ENCODE measurements at places on chromosomes 2 and 18.

DNA sequence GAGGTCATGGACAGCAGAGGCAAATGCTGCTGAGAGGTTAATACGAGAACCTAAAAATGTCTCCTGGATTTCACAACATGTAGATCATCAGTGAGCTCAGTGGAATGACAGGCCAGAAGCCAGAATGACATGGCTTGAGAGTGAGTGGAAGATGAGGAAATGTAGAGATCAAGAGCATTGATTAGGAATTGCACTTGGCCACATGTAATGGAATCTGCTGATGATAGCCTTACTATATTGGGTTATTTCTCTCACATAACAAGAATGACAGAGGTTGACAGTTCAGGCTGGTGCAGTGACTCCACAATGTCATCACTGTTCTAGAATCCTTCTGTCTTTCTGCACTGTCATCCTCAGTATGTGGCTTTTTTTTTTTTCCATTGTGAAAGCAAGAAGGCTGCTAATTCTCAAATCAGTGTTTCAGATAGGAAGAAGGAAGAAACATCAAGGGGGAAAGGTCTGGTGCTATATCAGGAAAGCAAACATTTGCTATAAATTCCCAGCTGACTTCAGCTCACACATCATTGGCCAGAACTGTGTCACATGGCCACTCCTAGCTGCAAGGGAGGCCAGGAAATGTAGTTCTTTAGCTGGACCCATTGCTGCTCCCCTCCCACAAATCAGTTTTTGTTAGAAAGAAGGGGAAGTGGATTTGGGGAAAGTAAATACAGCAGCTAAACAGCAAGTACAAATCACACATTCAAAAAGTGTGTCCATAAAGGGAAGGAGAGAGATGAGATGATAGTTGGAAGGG lies 127.2 kb downstream of the FAM161A start:
- no peak for DNase-seq

- peak; percentile 64 for DNase-seq
Observed at GRCh38 chr2:176997074-176997791, 215.4 kb upstream of the HNRNPA3 start.

- DNase-seq = no peak
Observed at GRCh38 chr2:110726285-110726684, 6.1 kb upstream of the ACOXL start.

DNA sequence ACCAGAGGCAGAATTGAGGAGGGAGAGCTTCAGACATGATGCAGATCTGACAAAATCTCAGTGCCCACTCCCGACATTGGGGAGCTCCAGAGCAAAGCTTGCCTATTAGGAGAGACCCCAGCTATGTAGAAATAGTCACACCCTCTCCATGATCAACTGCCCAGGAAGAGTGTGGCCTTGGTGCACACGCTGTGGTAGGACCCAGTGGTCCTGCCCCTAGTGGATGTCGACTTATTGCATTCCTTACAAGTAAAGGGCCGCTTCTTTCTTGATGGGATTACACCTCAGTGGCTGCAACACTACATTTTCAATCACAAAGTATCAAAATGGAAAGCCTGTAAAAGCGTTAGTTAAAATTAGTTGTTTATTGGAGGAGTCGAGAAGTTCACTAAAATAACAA lies 64.2 kb downstream of the VRK2 start:
- no peak for DNase-seq

DNA sequence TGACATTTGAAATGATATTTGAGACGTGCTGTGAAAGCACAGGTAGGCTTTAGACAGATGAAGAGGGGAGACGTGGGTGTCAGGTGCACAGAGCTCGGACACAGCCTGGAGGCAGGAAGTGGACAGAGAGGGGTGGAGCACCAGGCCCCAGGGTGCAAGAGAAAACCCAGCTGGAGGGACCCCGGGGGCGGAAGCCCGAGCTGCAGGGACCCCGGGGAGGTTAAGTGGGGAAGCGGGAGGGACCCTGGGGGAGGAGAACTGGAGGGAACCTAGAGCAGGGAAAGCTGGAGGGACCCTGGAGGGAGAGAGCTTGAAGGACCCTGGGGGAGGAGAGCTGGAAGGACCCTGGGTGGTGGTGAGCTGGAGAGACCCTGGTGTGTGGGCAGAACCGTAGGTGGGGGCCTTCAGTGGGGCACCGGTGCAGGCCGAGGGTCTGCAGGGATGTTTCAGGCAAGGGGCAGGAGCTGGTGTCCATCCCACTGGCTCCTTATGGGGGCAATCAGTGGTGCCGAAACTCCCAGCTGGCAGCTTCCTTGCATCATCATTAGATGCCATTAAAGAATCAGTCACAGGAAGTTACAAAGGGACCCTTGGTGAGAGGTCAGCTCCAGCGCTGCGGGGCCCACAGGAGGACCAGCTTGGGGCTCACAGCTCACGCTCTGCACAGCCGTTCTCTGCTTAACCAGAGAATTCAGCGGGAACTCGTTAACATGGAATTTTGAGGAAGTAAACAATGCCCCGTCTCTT lies 246.6 kb downstream of the EIPR1 start:
- DNase-seq = no peak

DNA sequence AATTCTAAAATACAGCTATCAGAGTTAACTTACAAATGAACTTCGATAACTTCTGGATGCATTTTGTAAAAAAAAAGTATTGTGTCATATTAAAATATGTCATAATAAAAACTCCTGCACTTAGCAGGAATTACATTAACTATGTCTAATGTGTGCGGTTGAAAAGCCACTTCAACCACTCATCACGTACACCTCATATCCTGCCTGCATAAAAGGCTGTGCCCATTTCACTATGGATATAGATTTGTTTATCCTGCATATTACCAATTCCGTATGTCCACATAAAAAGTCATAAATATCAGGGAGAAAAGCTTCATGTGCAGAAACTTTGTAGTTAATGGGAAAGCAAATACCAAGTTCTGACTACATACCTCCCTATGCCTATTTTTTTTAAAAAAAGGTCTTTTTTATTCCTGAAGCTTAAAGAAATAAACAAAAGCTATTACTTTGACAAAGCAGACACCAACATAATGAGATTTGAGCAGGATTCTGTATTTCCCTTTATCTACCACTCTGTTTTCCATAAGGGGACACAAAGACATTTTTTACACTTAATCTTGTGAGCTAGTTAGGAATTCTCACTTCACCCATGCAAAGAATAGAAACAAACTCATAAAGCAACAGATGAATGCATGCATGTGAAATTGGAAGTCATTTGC lies 96.1 kb downstream of the PPP1R1C start:
- no peak for DNase-seq

DNA sequence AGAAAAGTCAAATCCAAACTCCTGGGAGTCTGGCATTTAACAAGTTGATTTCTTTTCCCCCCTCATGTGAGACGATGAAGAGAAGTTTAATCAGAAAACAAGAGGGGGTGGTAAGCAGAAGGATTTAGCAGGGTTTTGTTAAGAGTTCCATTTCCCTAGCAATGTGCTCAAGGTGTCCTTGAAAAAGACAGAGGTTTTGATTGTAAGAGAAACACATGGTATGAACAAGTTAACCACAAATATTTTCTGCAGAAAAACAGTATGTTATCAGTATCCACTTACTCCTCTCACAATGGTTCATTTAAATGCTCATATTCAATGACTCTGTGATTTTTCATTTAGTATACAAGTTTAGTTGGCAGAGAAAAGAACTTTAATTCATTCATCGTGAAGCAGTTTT lies 26.8 kb downstream of the LAMA1 start:
- no peak for DNase-seq

DNA sequence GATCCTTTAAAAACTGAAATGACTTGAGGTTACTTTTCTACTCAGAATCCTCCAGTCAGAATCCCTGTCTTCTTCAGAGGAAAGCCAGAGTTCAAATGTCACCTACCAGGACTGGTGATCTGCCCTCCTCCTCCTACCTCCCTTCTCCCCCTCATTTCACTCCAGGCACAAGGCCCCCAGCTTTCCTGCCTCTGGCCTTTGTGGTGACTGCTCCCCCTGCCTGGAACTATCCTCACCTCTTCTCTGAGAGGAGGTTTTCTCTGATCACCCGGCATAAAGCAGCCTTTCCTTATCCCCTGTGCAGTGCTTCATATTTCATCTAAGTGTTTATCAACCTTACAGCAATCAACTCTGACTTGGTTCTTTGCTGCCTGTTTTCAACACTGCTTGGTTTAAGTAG lies 6.8 kb downstream of the B3GNT2 start:
- DNase-seq = no peak

DNA sequence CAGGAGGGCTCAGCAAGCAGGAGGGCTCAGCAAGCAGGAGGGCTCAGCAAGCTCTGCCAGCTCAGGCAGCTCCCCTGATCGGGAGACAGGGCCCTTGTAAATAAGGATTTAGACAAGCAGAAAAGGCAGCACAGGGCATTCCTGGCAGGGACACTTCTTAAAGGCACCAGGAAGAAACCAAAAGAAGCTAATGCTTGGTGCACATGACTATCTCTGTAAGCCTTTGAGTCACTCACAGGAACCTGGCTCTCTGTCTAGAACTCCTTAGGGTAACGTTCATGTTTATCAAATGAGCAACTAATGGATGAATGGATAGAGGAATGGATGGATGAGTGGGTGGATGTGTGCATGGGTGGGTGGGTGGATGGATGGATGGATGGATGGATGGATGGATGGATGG lies 28.4 kb downstream of the TMEM37 start:
- no peak for DNase-seq

DNA sequence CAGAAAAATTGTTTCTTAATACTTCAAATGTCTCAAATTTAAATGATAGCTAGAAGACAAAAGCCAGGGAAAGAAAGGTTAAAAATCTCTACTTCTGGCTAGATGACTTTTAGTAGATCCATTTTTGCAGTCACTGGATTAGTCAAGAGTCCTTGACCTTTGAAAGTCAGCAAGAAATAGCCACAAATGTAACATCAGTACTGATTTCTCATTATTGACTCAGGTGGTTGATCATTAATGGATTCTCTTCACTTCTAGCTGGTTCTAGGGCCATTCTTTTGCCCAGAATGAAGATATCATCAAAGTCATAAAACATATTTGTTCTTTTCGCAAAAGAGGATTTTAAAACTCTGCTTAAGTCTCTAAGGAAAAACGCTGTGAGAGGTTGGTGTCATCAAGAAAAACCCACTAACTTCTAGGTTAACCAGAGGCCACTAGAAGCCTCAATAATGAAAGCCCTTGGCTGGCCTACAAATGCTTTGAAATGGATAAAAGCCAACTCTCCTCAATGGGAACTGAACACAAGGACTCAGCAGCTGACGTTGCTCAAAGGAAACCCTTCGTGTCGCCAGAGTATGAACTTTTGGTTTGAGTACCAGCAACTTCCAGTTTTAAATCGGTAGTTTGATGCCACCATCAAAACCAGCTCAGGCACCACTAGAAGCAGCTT lies 66.3 kb downstream of the IRS1 start:
- DNase-seq = no peak

- DNase-seq = no peak
Observed at GRCh38 chr2:10501451-10501961, 53.4 kb upstream of the ODC1 start.

- no peak for DNase-seq
Observed at GRCh38 chr18:48922226-48922800, 28.5 kb downstream of the SMAD7 start.

DNA sequence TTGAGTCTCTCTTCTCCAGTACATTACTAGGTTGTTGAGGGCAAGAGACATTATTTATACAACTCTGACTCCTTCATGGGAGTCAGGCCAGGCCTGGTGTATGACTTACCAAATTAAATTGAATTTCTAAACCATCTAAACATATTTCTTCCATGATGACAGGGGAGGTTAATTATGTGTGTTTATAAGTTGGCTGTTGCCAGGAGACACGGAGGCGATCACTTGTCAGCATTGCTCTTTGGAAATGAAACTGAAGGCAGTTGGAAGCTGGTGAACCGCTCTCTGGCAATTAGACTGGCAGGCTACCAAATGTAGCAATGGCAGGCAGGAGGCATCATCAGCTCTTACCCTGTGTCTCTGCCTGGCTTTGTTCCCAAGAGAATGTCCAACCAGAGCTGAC lies 241.4 kb downstream of the KCNS3 start:
- no peak for DNase-seq

DNA sequence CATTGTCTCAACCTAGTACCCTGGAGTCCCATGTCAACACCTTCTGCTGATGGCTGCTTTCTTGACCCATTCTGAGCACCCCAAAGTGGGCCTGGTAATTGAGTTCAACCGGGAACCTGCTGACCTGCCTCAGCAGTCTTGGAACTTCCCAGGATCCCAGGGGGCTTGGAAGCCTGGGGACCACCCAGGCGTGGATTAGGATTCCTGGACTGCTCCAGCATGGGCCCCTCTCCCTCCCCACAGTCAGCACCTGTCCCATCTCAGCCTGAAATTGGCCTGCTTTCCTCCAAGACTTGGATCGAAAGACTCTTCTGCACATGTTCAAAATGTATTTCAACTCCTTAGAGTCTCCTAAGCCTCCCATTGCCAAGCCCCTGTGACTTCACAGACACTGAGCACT lies 15.4 kb upstream of the MRPL33 start:
- DNase-seq = no peak

- no peak for DNase-seq
Observed at GRCh38 chr2:9811216-9811615, 32.1 kb upstream of the TAF1B start.

DNA sequence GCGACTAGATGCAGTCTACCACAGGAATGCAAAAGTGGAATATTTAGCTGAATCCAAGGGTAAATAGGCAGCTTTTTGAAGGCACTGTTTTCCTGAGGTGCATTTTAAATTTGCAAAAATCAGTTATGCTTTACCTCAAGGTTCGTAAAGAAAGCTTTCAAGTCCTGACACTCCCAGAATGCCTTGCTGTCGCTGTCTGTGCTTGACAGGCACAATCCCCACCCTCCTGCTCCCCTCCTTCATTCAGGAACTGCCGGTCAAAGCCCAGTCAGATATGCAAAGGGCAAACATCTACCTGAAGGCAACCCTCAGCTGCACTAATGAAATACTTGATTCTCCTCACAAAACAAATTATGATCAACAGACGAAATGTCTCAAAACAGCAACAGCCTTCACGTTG lies 97.4 kb upstream of the DDX18 start:
- DNase-seq = no peak

DNA sequence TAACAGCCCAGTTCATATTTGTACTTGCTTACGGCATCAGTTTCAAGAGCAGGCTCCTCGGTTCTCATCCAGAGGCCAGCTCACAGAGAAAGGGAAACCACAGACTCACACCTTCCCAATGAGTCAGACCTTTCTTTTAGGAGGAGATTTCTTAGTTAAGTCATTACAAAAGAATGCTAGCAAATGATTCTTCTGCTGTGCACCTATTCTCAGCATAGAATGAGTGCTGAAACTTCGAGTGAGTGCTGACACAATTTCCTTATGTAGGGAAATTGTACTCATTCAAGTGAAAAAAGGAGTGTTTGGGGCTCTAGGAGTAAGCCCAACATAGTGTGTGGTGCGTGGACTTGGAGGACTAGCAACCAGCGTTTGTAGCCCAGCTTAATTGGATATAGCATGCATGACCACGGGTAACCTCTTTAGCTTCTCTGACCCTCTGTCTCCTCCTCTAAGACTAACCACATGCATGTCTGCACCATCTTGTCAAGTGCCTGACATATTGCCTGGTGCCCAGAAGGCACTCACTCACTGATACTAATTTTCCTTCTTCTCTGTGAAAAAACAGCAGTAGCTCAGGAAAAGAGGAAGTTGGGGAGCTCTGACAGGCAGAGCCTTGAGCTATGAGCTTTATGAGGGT lies 87.0 kb downstream of the ALPK2 start:
- DNase-seq = peak; percentile 91
